ENCODE measurements at places on chromosomes 12 and 14. TPM values are rescaled to one million over a fixed set of nuclear protein-coding genes. Genes with fewer than 3 reads are reported as not detected.

GRCh38 chr12:77953528-77954205, 123.0 kb downstream of the NAV3 start:
- no peaks in the 10 kb centered on the region for H3K4me1 ChIP-seq
- H3K27me3 ChIP-seq = no peaks in the 10 kb centered on the region
- H3K36me3 ChIP-seq = no peaks in the 10 kb centered on the region
- no peak for DNase-seq
- H3K4me3 ChIP-seq = no peak overlapping the region
- H3K27ac ChIP-seq = no peak overlapping the region

GRCh38 chr12:29691161-29691854, 92.4 kb downstream of the TMTC1 start:
- H3K4me1 ChIP-seq = no peaks in the 10 kb centered on the region
- H3K4me3 ChIP-seq = no peak overlapping the region
- H3K27ac ChIP-seq = no peak overlapping the region
- no peak for DNase-seq

DNA sequence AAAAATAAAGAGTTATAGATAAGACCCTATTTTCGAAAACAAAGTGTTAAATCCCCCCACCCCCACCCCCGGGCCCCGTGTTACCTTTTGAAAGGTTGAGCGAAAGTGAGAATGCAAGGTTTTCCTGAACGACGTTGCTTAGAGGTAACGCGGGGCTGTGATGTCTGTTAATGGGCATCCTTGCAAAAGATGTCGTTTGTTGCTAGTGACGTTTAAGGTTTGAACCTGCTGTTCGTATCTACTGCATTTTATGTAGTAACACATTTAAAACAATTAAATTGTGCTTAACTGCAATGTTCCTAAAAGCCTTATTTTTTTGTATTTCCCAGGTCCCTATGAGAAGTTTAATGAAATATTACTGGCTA, 1.2 kb downstream of the CPSF6 start:
- H3K4me3 ChIP-seq = peak overlapping the region; percentile 90
- H3K27ac ChIP-seq = no peak overlapping the region
- H3K27me3 ChIP-seq = no peaks in the 10 kb centered on the region

GRCh38 chr12:114809097-114809496, 125.1 kb upstream of the TBX3 start:
- no peak for DNase-seq
- H3K4me1 ChIP-seq = peaks cover 3% of the 10 kb centered on the region
- no peak overlapping the region for H3K27ac ChIP-seq

DNA sequence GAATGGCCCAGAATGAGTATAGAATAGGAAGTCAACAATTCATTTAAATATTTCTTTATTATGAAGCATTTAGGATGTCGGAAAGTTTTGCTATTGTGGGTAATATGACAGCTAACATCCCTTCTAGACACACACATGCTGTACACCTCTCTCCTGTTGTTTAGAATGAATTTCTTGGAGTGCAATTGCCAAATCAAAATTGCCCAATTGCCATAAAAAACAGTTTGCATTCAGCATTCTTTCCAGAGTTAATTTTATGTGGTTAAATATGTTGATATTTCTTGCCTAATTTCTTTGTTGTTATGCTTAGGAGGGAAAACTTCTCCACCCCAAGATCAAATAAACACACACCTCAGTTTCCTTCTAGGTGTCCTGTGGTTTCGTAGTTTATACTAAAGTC, 16.9 kb upstream of the SMCO2 start:
- H3K27ac ChIP-seq = no peak overlapping the region
- no peaks in the 10 kb centered on the region for H3K27me3 ChIP-seq
- H3K4me3 ChIP-seq = no peak overlapping the region
- H3K36me3 ChIP-seq = no peaks in the 10 kb centered on the region
- DNase-seq = no peak
- no peaks in the 10 kb centered on the region for H3K4me1 ChIP-seq

GRCh38 chr12:10215436-10215835, 2.8 kb downstream of the GABARAPL1 start:
- peak overlapping the region; percentile 93 for H3K4me3 ChIP-seq
- H3K4me1 ChIP-seq = no peaks in the 10 kb centered on the region
- no peak for DNase-seq
- H3K36me3 ChIP-seq = peaks cover 7% of the 10 kb centered on the region
- H3K27me3 ChIP-seq = no peaks in the 10 kb centered on the region

GRCh38 chr12:128133321-128134073, 133.5 kb upstream of the TMEM132C start:
- H3K4me3 ChIP-seq = no peak overlapping the region
- H3K27me3 ChIP-seq = no peaks in the 10 kb centered on the region
- H3K4me1 ChIP-seq = no peaks in the 10 kb centered on the region
- no peaks in the 10 kb centered on the region for H3K36me3 ChIP-seq

DNA sequence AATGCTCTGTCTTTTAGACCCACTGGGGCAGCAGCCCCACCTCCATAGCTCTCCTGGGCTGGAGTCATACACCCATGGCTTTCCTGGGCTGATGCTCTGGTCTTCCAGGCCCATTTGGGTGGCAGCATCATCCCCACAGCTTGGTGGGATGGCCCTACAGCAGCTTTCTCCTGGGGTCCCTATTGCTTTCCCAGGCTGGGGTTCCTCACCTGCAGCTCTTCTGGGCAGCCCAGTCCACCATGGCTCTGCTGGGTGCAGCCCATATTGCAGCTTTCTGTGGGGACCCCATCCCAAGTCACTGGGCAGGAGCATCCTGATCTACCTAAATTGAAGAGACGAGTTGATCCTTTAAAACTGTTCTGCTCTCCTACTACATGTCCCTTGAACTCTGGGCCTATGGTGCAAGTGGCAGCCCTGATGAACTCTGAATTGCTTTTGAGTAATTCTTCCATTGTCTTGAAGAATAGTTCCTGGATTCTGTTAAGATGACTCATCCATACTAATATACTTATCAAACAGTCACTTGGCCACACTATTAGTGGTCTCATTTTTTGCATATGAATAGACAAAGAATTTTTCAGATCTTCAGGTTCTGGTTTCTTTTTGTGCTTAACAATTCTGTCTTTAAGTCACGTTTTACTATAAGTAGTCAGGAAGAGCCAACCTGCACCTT, 390.1 kb downstream of the DPF3 start:
- H3K4me1 ChIP-seq = no peaks in the 10 kb centered on the region
- no peaks in the 10 kb centered on the region for H3K36me3 ChIP-seq
- H3K27ac ChIP-seq = no peak overlapping the region
- H3K27me3 ChIP-seq = peaks cover 2% of the 10 kb centered on the region

DNA sequence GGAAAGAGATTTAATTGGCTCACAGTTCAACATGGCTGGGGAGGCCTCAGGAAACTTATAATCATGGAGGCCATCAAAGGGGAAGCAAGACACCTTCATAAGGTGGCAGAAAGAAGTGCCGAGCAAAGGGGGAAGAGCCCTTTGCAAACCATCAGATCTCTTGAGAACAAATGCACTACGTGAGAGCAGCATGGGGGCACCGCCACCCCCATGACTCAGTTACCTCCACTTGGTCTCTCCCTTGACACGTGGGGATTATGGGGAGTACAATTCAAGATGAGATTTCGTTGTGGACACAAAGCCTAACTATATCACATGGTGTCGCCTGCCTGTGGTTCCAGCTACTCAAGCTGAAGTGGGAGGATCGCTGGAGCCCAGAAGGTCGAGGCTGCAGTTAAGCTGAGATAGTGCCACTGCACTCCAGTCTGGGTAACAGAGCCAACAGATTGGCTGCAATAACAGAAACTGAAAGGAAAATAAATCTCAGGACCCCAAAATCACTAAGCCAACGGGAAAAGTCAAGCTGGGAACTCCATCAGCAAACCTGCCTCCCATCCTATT, 10.0 kb upstream of the CDCA4 start:
- no peaks in the 10 kb centered on the region for H3K4me1 ChIP-seq
- H3K36me3 ChIP-seq = no peaks in the 10 kb centered on the region
- no peak overlapping the region for H3K4me3 ChIP-seq
- DNase-seq = no peak
- no peaks in the 10 kb centered on the region for H3K27me3 ChIP-seq
- H3K27ac ChIP-seq = no peak overlapping the region

GRCh38 chr12:46499226-46499625, 126.7 kb upstream of the SLC38A2 start:
- no peak overlapping the region for H3K4me3 ChIP-seq
- DNase-seq = no peak
- peaks cover 6% of the 10 kb centered on the region for H3K4me1 ChIP-seq
- no peaks in the 10 kb centered on the region for H3K36me3 ChIP-seq

GRCh38 chr12:111338096-111338495, 30.8 kb downstream of the PHETA1 start:
- DNase-seq = no peak
- H3K4me3 ChIP-seq = no peak overlapping the region
- no peaks in the 10 kb centered on the region for H3K27me3 ChIP-seq
- no peak overlapping the region for H3K27ac ChIP-seq

GRCh38 chr14:35368583-35369392, 35.8 kb downstream of the NFKBIA start:
- H3K4me3 ChIP-seq = no peak overlapping the region
- DNase-seq = no peak
- no peak overlapping the region for H3K27ac ChIP-seq
- no peaks in the 10 kb centered on the region for H3K27me3 ChIP-seq
- H3K36me3 ChIP-seq = no peaks in the 10 kb centered on the region

DNA sequence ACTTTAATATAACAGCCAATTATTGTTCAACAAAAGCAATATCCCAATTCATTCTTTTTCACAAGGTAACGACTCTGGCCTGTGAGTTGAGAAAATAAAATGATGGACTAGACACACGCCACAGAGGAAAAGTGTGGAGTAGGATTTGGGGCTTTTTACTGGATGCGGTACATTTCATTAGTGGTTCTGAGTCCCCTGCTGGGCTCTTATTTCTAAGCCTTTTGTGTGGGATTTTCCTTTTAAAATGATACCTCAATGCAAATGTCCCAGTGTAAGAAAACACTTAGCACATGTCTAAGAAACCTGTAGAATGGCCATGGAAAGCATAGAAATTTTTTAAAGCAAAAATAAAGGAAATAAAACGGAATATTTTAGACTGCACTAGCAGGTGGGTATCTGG, 73.4 kb downstream of the C12orf42 start:
- no peak overlapping the region for H3K4me3 ChIP-seq
- no peaks in the 10 kb centered on the region for H3K27me3 ChIP-seq
- no peak for DNase-seq
- no peak overlapping the region for H3K27ac ChIP-seq
- H3K36me3 ChIP-seq = no peaks in the 10 kb centered on the region
- no peaks in the 10 kb centered on the region for H3K4me1 ChIP-seq

DNA sequence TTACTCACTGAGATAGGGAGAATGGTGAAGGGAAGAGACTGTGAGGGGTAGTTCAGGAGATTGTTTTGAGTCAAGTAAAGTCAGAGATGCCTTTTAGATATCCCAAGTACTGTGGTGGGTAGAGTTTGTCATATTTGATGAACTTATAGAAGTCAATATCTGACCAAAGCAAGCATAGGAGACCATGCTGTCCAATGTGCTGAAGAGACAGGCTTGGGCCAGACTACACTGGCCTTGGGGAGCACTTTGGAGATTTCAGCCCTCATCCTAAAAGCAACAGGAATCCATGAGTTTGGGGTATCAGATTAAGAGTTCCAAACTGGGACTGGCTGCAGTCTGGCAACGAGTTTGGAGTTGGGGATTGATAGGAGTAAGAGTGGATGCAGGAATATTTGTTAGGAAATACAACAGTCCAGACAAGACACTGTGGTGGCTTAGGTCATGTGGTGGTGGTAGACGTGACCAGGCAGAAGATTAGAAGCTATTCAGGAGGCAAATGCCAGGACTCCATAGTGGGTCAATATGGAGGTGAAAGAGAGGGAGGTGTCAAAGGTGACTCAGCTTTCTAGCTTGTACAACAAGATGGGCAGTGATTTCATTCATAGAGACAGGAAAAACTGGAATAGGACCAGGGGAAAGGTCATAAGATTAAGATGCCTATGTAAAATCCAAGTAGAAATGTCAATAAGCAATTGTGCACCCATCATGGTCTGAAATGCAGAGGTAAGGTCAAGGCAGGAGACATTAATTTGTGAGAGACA, 81.9 kb downstream of the FAR2 start:
- peaks cover 5% of the 10 kb centered on the region for H3K27me3 ChIP-seq
- no peaks in the 10 kb centered on the region for H3K4me1 ChIP-seq
- H3K4me3 ChIP-seq = no peak overlapping the region
- no peak overlapping the region for H3K27ac ChIP-seq
- H3K36me3 ChIP-seq = no peaks in the 10 kb centered on the region

DNA sequence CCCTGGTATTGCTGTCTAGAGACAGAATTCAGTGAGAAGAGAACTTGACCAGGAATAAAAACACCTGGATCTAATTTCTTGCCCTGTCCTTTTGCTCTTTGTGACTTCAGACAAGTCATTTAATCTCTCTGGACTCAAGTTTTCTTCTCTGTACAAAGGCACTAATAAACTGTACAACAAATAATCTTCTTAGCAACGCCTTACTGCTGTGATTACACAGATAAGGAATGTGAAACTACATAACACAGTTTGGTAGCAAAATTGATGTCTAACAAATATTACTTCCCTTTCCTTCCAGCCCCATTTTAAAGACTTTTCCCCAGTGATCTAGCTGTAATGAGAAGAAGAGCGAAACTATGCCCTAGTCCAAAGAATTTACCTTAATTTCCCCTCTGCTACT, 69.3 kb downstream of the BCAT1 start:
- no peaks in the 10 kb centered on the region for H3K4me1 ChIP-seq
- H3K27ac ChIP-seq = no peak overlapping the region
- H3K27me3 ChIP-seq = no peaks in the 10 kb centered on the region
- no peak for DNase-seq
- no peak overlapping the region for H3K4me3 ChIP-seq

- no peaks in the 10 kb centered on the region for H3K36me3 ChIP-seq
- no peak for DNase-seq
- peaks cover 2% of the 10 kb centered on the region for H3K4me1 ChIP-seq
- no peak overlapping the region for H3K4me3 ChIP-seq
- H3K27ac ChIP-seq = no peak overlapping the region
Measured at GRCh38 chr12:2234646-2235350, 182.0 kb downstream of the CACNA1C start.

The DNAJC22 gene
- total RNA-seq = 16.6 TPM

The GALNT8 gene
- 0.25 TPM for total RNA-seq

The BIN2 gene
- total RNA-seq = 10.2 TPM

The ETFBKMT gene
- total RNA-seq = 4.6 TPM

The IL26 gene
- not detected for total RNA-seq

The GLS2 gene
- 53.8 TPM for total RNA-seq

The LMNTD1 gene
- total RNA-seq = not detected

The KRT79 gene
- total RNA-seq = not detected

The DHRS2 gene
- total RNA-seq = 1.0 TPM

The DACT1 gene
- total RNA-seq = 2.1 TPM

The AICDA gene
- total RNA-seq = 0.28 TPM

The WNT5B gene
- total RNA-seq = 2.4 TPM

The ACACB gene
- 288 TPM for total RNA-seq

The GPX2 gene
- total RNA-seq = 6.9 TPM
